ENCODE measurements at places on chromosomes 2 and 18. TPM values are rescaled to one million over a fixed set of nuclear protein-coding genes. Genes with fewer than 3 reads are reported as not detected.

HRH4 gene
- total RNA-seq, result 3.8 TPM

PLEK gene
- 1.0 TPM for total RNA-seq

DTNB gene
- total RNA-seq, result 10.0 TPM

COL5A2 gene
- total RNA-seq, result 0.32 TPM

HOXD3 gene
- not detected for total RNA-seq

HMSD gene
- total RNA-seq, result 24.2 TPM

IMMT gene
- 138 TPM for total RNA-seq

TNS1 gene
- 44.9 TPM for total RNA-seq

IL1B gene
- total RNA-seq, result 0.40 TPM

NPC1 gene
- 39.6 TPM for total RNA-seq

RAB1A gene
- total RNA-seq, result 72.1 TPM

MBD2 gene
- 190 TPM for total RNA-seq

ZRANB3 gene
- total RNA-seq, result 8.6 TPM

CENPA gene
- total RNA-seq, result 36.1 TPM

ZSWIM2 gene
- total RNA-seq, result not detected

Data from activated T-helper 17 cell treated with anti-CD3 and anti-CD28 coated beads, Interleukin-2, amount 50 U/mL, for 72 hours (primary cell).